ENCODE measurements at places on chromosomes 5 and 9. TPM values are rescaled to one million over a fixed set of nuclear protein-coding genes. Genes with fewer than 3 reads are reported as not detected.
A peak's percentile ranks its signal among the peaks of the same experiment; 100 is the strongest.

C1QTNF3 gene
- 61.3 TPM for polyA plus RNA-seq

SMIM33 gene
- not detected for polyA plus RNA-seq

CRB2 gene
- 34.6 TPM for polyA plus RNA-seq

PIP5KL1 gene
- polyA plus RNA-seq: 2.2 TPM

VAV2 gene
- polyA plus RNA-seq: 36.6 TPM

IL17B gene
- polyA plus RNA-seq: 2.8 TPM

RANBP17 gene
- 9.2 TPM for polyA plus RNA-seq

FAM78A gene
- polyA plus RNA-seq: 3.2 TPM

- DNase-seq: no peak
These were observed 388.8 kb downstream of the KDM4C start for GRCh38 chr9:7146582-7146981.

GRCh38 chr5:146254223-146254622 is 50.8 kb downstream of the RBM27 start:
- no peak for DNase-seq

GRCh38 chr9:37596504-37596903 is 4.1 kb upstream of the TOMM5 start:
- DNase-seq: no peak

GRCh38 chr9:1998111-1998510 is 17.0 kb upstream of the SMARCA2 start:
- DNase-seq: no peak

DNA sequence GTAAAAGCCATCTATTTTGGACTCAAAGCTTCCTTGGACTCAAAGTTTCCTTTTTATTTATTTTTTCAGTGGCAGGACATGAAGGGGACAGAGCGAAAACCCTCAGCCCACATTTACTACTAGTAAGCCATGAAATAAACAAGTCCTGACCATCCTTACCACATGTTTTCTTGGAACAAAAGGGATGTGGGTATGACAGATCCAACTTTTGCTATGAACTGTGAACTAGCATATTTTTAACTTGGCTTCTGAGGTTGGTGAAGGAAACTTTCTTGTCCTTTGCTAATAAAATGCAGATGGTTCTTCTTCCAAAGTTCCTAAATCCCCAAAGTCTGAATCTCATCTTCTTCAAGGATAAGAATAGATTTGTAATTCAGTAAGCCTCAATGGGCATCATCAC is 122.7 kb upstream of the TNC start:
- no peak for DNase-seq

DNA sequence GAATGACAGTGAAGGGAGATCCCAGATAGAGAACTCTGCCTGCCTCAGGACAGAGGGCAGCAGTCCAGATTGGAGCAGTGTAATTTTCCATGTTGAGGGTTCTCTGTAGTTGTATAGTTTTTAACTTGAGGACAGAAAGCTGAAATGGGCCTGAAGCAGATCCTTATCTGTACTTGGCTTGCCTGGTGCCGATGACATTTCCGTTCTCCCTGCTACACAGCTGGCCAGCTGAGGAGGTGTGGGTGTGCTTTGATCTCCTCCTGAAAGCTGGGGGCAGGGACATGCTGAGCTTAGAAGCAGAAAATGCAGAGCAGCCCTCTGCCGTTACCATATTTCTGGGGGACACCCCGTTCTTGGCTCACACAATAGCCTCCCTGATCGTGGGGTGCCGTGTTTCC is 10.5 kb downstream of the GLRX start:
- no peak for DNase-seq

DNA sequence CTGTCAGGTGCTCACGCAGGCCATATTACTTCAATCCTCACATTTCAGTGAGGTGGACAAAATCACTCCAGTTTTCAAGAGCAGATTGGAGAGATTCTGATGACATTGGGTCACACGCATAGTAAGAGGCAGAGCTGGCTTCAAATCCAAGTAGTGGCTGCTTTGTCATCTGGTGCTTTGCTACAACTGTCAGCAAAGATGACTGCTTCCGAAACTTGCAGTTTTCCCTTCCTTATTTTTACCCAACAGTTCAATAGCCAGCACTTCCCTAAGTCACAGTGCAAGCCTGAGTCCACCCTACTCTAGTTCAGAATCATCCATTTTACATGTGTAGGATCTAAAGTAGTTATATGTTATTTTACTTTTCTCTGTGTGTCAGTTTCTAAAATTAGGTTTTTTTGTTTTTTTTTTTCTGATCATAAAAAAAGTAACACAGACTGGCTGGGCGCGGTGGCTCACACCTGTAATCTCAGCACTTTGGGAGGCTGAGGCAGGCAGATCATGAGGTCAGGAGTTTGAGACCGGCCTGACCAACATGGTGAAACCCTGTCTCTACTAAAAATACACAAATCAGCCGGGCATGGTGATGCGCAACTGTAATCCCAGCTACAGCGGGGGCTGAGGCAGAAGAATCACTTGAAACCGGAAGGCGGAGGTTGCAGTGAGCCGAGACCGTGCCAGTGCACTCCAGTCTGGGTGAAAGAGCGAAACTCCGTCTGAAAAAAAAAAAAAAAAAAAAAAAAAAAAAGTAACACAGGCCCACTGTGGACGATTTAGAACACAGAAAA is 49.6 kb downstream of the ANKDD1B start:
- DNase-seq: no peak

GRCh38 chr9:107684224-107684623 is 194.7 kb upstream of the KLF4 start:
- DNase-seq: no peak

DNA sequence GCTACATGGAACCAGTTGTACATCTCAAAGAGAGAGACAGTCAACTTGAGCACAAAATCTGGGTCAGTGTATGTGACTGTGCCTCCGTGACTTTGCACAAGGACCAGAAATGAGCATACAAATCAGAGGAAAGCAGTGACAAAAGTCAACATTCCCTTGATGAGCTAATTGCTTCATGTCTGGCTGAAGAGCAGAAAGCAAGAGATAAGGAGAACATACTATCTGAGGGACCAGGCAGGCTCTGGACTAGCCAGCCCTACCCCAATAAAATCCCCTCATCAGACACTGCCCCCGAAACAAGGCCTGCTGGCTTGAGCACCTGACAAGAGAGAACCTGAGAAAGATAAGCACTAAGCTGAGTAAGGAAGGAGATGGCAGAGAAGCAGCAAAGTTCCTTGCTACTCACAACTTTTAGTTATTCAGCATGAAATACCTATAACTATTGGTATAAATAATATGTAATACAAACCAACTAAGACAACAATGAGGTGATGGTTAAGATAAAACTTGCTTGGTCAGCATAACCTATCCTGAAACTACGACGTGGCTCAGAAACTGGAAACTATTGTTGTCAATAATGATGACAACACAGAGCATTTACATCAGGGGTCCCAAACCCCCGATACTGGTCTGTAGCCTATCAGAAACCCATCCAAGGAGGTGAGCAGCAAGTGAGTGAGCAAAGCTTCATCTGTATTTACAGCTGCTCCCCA is 9.5 kb downstream of the SIL1 start:
- DNase-seq: no peak

DNA sequence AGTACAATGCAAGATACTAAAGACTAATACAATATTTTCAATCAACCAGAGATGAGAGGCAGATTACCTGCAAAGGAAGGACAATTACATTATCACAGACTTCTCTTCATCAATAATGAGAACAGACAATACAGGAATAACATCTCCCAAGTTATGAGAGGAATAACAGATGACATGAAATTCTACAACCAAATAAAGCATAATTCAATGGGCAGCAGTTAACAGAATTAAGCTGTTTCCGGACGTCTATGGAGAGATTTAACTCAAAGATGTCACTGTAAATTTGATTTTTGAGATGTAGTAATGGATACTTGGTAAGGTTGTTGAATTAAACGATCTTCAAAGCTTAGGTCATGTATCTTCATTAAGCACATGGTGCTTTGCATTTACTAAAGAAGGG is 19.8 kb upstream of the PARP8 start:
- no peak for DNase-seq

DNA sequence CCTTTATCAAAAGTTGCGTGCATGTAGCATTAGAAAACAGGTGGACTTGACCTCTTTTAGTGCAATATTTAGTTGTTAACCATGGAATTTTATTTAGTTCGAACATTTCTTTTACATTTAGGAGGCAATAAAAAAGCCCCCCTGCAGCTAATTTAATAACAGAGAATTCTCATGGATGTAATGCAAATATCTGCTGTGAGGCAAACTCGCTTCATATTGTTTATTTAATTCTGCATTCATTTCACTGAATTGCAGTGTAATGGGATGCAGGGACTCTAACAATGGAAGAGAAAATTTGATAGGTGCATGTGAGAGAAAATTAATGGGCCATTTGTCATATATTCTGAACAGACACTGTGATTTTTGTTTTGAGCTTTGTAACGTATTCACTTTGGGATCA is 205.1 kb upstream of the CHD1 start:
- DNase-seq: no peak

GRCh38 chr9:78669591-78669990 is 372.7 kb downstream of the PSAT1 start:
- no peak for DNase-seq

DNA sequence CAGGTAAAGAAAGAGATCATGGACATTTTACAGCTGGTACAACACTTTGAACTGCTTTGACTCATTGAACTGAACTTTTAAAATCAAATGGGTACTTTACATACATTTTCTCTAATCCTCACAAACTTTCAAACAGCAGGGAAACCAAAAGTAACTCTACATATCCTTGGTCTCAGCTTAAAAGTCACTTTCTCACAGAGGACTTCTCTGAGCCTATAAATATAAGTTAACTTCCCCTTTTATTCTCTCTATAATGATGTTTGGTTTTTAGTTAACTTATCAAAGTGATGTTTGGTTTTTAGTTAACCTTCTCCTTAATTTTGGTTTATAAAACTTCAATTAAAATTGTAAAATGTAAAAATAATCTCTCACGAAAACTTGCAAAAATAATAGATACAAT is 209.8 kb downstream of the MCTP1 start:
- no peak for DNase-seq

DNA sequence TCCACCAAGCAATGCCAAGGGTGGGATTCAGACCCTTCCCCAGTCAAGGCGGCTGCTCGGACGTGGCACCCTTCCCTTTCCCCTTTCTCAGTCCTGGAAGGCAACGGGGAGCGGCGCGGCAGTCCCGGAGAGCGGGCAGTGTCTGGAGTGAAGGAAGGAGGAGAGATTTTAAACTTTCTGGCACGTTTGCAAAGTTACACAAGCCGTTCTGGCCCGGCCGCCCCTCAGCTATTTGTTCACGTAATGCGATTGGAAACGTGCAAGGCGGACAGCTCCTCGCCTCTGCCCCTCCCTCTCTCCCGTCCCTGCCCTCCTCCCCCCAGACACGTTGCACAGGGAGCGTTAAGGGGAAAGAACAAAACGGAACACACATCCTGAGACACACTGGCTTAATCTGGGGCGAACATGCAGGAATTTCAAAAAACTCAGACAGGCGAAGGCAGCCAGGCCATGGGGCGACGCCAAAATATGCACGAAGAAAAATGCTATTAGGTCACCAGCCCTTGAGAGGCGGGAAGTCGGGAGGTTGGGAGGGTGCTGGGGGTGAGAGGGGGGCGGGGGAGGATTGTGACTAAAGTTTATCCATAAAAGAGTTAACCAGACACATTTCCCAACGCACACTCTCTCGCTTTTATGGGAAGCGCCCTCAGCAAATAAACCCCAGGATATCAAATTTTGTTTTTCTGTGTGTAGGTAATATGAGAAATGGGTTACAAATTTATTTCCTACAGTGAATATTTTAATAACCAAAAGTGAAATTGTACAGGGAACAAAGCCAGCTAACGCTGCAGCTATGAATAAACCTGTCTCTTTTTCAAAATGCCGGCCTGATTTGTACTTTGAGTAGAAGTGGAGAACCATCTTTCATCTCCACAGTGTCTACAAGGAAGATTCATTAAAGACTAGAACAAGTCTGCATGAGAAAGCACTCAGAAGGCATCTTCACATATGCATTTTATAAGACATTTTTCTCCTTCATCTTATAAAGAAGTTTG is at the start of gene LOX:
Gene LOX, minus strand, starts transcription at position 144 of the 995 bp plus-strand sequence. CDS start 274 bp downstream, outside the sequence.
- peak; percentile 61 for DNase-seq

DNA sequence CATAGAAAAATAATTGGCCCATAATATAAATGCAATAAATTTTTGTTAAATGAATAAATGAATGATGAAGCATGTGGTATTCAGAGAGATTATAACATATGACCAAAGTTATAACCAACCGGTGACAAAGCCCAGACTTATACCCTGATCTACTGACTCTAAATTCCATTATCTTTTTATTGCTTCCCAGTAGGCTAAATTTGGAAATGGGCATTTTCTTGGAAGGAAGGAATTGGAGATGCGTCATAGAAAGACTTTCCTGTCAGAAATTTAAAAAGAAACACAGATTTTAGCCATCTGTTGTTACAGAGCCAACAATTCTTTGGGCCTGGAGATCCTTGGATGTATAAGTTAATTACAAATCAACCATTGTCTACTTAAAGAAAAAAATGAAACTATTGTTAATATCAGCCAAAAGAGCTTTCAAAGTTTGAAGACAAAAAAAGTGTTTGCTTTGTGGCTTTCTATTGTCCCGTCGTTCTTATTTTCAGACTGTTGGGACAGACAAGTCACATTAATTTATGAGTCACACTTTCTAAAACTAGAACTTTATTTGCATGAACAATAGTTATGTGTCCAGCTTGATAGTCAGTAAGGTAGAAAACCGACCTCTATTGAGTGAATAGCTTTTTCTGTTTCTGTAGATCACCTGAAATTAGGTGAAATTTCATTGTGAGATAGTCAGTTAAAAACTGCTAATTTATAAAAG is 428.7 kb downstream of the GABRG2 start:
- DNase-seq: no peak

DNA sequence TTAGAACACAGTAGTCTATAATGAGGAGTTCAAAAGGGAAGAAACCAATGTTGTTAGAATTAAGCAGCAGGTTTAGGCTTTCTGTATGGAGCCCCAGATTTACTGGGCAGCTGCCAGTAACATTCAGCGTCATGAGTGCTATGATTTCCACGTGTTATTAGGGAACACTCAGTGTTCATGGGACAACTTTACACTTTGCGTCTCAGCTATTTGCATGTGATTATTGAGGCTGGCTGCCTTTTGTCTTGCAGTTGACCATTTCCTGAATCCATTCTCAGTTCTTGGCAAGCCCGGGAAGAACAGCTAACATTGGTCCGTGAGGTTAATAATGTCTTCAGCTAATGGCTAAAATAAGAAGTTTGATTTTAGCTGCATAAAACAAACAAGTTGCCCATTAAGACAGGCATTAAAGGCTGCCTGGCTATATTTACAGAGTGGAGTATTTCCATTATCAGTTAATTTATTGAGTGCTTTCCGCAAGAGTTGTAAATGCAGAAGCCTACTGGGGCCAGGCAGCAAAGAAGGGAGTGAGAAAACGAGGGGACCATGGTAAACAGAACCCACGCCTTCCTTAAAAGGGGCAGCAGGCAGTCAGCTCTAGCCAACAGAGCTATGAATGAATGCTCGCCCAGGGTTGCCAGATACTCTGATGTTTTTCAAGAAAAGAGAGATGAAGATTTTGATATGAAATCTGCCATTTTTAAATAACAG is 120.9 kb downstream of the PIP5K1B start:
- DNase-seq: no peak

DNA sequence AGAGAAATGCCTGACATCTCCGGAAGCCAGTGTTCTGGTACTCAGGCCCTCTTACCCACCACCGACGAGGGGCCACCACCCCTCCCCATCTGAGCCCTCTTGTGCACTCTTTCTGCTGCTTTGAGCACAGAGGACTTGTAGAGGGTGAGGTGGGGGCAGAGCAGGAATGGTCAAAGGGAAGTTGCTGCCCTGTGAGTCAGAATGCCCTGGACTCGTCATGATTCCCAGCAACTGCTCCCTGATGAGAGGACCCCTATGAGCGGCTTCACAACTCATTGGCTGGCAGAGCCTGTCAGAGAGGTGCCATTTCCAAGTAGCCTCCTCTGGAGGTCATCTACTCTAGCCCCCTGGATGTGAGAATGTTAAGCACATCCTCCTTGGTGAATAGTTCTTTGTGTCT is 845 bp downstream of the ECSCR start:
- DNase-seq: no peak
